Immature natural killer cell (primary cell): ENCODE measurements at places on chromosomes 7 and 10.
A peak's percentile ranks its signal among the peaks of the same experiment; 100 is the strongest.

GRCh38 chr10:120505866-120506265, 48.8 kb downstream of the PLPP4 start:
- no peak for DNase-seq

- peak; percentile 60 for DNase-seq
These were observed 792 bp downstream of the ZNF746 start for GRCh38 chr7:149496642-149497391.

GRCh38 chr7:73397521-73398281, 35.9 kb upstream of the FZD9 start:
- DNase-seq, result no peak

GRCh38 chr7:39461263-39461820, 104.9 kb upstream of the YAE1 start:
- no peak for DNase-seq

GRCh38 chr10:114405011-114405350, 679 bp upstream of the AFAP1L2 start:
- no peak for DNase-seq

- DNase-seq, result no peak
These were observed 88.6 kb downstream of the ATXN7L1 start for GRCh38 chr7:105787793-105788192.

DNA sequence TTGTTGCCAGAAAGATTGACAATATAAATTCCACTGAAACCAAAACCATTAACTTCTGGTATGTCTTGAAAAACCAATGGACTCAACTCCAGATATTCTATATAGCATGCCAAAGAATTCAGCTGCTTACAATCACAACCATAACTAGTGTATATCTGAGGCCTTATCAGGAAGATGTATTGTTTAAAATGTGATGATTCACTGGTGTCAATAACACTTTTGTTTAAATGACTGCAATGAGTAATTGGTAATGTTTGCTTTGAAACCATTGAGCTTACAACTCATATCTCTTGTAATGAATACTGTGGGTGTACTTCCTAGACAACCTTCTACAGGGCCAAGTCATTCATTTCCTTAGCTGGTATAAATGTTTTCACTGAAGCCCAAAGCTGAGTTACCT, 727.9 kb upstream of the KCND2 start:
- no peak for DNase-seq

DNA sequence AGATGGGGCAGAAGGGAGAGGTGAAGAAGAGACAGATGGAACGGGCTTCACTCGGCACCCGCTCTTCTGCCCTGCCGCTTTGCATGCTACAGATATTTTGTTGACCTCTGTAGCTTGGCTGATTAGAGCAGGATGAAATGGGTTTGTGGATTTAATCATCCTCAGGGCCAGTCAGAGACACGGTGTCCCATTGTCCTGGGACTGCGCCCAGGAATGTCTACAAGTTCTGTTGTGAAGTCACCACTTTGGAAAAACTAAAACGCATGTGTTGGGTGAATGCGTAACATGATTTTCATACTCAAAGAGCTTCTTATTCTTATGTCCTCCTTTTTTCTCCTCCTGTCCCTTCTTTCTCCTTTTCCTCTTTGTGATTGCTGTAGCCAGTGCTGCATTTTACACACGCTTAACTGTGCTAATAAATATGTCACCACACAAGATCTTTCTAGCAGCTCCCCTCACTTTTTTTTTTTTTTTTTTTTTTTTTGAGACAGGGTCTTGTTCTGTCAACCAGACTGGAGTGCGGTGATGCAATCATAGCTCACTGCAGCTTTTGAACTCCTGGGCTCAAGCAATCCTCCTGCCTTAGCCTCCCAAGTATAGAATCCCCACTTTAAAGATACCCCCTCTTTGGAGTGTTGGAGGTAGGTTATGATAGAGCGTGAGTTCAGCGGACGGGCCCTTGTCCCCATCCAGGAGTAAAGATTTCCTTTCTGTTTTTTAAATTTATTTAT, 3.4 kb downstream of the CPA4 start:
- no peak for DNase-seq

DNA sequence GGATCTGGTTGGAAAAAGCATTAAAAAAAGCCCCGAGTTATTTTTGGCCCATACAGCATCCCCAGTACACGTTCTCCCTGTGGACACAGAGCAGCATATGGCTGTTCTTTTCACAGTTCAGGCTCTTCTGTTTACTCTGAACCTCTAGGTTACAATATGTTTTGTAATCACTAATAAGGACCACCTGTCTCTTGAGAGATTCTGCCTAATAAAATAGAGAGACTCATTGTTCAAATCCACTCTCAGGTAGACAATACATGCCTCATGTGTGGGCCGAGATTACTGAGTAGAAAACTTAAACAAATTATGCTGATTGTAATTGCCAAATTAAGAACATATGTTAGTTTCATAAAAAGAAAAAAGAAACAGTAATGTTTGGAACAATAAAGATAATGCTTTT, 647.7 kb downstream of the GRM8 start:
- DNase-seq, result no peak

- DNase-seq, result no peak
These were observed 137.7 kb downstream of the WNT2 start for GRCh38 chr7:117185124-117185523.

GRCh38 chr7:4791738-4792536, 16.5 kb downstream of the AP5Z1 start:
- peak; percentile 78 for DNase-seq

GRCh38 chr7:28688174-28688573, 270.0 kb downstream of the TRIL start:
- DNase-seq, result no peak

GRCh38 chr7:91717681-91718470, 162.6 kb downstream of the MTERF1 start:
- no peak for DNase-seq

DNA sequence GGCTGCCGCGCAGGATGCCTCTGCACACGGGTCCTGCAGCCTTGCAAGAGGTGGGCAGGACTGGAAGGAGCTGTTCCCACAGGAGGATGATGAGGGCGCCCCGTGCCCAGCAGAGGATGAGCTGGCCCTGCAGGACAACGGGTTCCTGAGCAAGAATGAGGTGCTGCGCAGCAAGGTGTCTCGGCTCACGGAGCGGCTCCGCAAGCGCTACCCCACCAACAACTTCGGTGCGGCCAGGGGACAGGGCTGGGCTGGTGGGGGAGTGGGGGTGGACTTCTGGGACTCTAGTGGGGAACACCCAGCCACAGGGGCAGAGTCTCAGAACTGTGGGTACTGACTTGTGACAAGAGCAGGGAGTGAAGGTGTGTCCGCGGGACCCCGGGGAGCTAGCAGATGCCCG, 16.0 kb downstream of the ZFYVE27 start:
- no peak for DNase-seq

DNA sequence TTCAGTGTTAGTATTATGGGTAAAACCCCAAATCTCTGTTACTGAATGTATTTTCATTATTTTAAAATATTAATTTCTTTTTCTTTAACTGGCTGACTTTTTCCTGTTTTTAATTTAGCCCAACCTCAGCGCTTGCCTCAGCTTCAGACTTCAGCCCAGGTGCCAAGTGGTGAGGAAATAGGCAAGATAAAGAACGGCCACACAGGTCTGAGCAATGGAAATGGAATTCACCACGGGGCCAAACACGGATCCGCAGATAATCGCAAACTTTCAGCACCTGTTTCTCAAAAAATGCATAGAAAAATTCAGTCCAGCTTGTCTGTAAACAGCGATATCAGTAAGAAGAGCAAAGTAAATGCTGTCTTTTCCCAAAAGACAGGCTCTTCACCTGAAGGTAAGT, 57.5 kb downstream of the MDFIC start:
- DNase-seq, result no peak

- no peak for DNase-seq
These were observed 104.9 kb downstream of the SEC23IP start for GRCh38 chr10:119997429-119997828.

DNA sequence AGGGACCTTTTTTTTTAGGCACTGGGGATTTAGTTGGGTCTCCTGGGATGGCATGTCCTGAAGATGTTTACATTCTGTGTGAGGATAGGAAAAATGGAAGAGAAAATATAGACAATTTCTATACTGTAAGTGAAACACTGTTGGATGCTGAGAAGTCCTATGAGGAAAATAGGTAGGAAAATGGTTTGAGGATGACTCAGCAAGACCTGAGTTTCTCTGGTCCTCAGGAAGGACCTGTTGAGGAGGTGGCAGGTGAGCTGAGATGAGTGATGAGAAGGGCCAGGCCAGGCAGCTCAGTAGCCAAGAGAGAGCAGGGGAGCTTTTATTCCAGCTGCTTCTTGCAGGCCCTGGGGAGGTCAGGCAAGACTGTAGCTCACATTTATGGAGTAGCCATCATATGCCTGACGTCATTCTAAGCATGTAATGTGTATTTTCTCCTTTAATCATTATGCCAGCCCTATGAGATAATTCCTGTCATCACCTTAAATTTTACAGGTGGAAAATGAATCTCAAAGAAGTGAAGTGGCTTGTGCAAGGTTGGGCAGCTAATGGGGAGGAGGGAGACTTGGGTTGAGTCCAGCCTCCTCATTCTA, 19.1 kb upstream of the LRRC18 start:
- no peak for DNase-seq

DNA sequence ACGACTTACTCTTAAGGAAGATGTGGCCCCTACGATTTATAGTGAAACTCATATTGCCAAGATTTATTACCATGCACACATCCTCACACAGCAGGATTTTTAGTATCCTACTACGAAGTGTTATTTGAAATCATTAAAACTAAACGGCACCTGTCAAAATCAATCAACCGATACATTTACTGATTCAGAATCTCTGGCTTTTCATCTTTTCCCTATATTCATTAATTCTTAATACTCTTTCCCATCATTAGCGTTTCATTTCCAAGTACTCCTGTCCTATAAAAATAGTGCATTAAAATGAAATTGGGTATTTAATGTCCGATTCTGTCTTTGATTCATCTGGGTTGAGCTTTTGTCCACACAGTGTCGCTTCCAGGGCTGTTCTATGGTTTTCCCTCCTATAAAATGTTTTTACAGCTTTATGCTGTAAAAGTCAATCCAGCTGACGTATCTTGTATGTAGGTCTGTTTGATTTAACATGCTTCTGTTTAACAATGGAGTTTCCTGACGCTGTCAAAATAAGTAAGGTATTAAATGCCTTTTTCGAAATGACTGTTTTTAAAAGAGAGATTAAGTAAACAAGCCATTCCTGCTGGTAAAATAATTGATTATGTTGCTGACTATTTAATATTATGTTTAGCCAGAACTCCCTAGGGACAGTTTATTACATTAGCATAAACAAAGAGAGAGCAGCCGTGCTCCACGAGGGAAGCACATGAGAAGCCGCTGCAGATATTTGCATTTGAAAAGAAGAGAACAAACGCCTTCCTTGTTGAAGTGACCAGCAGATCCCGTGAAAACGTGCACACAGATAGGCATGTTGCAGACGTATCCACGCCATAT, 22.3 kb upstream of the SFMBT2 start:
- no peak for DNase-seq

- DNase-seq, result no peak
These were observed 3.9 kb downstream of the FBXW4 start for GRCh38 chr10:101691081-101691480.

- DNase-seq, result no peak
These were observed 53.3 kb downstream of the SEC23IP start for GRCh38 chr10:119945805-119946204.

GRCh38 chr10:124912101-124912886, 29.6 kb upstream of the ZRANB1 start:
- DNase-seq, result no peak

DNA sequence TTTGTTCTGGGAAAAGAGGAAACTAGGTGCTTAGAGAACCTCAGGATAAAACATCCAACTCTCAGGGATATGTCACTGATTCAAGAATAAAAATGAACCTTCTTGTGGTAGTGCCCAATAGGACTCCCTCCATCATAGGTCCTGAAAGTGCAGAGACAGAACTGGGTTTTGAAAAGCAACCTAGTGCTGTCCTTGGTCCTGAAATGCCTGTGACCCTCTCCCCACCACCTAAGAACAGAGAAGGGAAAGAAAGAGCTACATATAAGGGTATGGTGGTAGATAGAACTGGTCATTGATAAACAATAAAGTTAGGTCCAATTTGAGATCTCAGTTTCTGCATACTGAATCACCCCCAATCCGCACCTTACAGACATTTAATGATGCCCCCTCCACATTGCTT, 953.3 kb downstream of the XPNPEP1 start:
- DNase-seq, result no peak

DNA sequence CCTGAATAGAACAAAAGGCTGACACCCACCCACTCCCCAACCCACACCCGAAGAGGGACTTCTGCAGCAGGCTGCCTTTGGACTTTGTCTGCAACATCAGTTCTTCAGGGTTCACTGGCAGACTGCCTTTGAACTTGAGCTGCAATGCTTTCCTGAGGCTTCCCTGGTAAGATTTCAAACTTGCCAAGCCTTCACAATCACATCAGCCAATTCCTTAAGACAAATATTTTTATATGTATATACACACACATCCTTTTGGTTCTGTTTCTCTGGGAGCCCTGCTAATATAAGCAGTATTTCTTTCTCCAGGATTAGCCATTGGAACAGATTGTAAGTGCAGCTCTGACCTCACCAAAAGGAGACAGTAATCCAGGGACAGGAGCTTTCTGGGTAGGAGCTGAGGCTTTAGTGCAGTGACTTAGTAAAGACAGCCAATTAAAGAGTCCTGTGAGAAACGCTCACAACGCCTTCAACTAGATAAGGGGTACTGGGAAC, 55.6 kb upstream of the KMT2E start:
- DNase-seq, result no peak

- DNase-seq, result no peak
These were observed 8.0 kb downstream of the POLM start for GRCh38 chr7:44074349-44074695.

GRCh38 chr7:30973292-30973691, 9.5 kb downstream of the GHRHR start:
- DNase-seq, result no peak

DNA sequence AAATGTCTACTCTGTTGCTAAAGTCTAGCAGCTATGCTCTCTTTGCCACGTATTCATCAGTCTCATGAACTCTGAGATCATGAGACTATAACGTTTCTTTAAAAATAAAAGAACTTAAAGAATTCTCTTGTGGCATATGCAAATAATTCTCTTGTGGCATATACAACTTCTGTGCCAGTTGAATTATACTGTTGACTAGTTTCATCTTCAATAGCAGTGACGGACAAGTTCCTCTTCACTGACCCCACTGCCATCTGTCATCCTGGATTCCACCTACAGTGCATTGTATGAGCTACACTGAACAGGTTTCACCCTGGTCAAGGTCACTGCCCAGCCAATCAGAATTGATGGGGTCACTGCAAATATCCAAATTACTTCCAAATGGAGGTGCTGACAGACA, 88.2 kb downstream of the CD36 start:
- DNase-seq, result no peak
